ENCODE measurements at places on chromosomes 1 and 21. TPM values are rescaled to one million over a fixed set of nuclear protein-coding genes. Genes with fewer than 3 reads are reported as not detected.

DNA sequence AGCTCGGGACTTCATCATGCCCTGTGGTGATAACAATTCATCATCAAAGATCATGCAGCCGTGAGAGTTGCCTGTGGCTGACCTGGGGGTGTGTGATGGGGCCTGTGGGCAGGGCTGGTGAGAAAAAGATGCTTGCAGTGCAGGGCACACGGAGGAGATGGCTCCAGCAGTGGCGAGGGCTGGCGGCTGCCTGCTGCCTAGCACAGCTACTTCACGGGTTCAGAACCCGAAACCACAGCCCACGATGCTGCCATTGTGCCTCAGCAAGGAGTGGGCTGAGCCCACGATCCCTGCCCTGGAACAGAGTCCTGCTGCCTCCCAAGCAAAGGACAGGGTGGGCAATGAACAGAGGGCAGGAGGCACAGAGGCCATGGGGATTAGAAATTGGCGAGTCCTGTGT, 631 bp upstream of the KRTAP10-9 start:
- no peak overlapping the region for H3K27ac ChIP-seq
- peaks cover 31% of the 10 kb centered on the region for H3K36me3 ChIP-seq
- DNase-seq: no peak
- H3K4me1 ChIP-seq: no peaks in the 10 kb centered on the region
- H3K27me3 ChIP-seq: no peaks in the 10 kb centered on the region

GRCh38 chr1:998745-998994, 1.2 kb downstream of the HES4 start:
- H3K4me1 ChIP-seq: peaks cover 11% of the 10 kb centered on the region
- H3K27me3 ChIP-seq: peaks cover 40% of the 10 kb centered on the region
- DNase-seq: no peak
- H3K4me3 ChIP-seq: peak overlapping the region; percentile 32
- H3K27ac ChIP-seq: no peak overlapping the region

- H3K36me3 ChIP-seq: no peaks in the 10 kb centered on the region
- no peaks in the 10 kb centered on the region for H3K27me3 ChIP-seq
- no peak overlapping the region for H3K4me3 ChIP-seq
- H3K4me1 ChIP-seq: no peaks in the 10 kb centered on the region
- DNase-seq: no peak
Observed at GRCh38 chr1:185816460-185816859, 82.3 kb downstream of the HMCN1 start.

Gene VCAM1
- total RNA-seq: 0.41 TPM

Gene PLPPR5
- not detected for total RNA-seq

Data from activated T-cell treated with anti-CD3 and anti-CD28 coated beads, Interleukin-2, amount 50 U/mL, for 72 hours (primary cell).